ENCODE measurements at places on chromosomes 13 and 19.

DNA sequence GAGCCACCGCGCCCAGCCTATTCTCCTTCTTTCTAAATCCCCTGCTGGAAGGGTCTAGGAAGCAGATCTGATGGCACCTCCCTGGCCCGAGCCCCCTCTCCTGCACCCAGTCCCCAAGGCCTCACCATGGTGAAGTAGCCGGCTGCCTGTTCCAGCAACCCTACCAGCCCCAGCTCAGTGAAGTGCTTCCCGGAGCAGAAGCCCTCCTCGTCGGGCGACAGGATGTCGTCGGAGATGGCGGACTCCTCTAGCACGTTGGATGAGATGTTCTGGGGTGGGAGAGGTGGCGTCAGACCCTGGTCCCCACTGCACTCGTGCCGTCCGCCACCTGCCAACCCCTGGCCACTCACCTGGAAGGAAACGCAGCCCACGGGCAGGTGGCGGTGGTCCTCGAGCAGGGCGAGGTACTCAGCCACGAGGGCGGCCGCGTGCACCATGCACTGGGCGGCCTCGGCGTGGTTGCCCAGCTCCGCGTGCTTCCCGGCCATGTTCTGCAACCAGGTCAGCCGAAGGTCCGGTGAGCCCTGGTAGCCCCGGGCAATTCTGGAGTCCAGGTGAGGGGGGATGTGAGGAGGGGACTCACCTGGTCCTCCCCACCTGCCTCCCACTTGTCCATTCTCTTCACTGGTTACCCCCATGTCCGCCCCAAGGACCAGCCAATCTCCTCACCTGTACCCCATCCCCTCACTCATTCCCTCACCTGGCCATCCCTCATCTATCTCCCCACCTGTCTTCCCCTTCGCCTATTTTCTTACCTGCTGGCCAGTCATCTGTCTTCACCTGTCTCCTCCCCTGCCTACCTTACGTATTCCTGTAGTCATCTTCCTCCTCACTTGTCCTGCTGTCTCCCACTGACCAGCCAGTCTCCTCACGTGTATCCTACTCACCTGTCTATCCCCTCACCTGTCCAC is 11.5 kb upstream of the KANK2 start:
- DNase-seq, result no peak

- DNase-seq, result no peak
These were observed 15.5 kb downstream of the MAST3 start for GRCh38 chr19:18112989-18113478.

- DNase-seq, result no peak
These were observed 3.2 kb downstream of the PTBP1 start for GRCh38 chr19:800360-801029.

DNA sequence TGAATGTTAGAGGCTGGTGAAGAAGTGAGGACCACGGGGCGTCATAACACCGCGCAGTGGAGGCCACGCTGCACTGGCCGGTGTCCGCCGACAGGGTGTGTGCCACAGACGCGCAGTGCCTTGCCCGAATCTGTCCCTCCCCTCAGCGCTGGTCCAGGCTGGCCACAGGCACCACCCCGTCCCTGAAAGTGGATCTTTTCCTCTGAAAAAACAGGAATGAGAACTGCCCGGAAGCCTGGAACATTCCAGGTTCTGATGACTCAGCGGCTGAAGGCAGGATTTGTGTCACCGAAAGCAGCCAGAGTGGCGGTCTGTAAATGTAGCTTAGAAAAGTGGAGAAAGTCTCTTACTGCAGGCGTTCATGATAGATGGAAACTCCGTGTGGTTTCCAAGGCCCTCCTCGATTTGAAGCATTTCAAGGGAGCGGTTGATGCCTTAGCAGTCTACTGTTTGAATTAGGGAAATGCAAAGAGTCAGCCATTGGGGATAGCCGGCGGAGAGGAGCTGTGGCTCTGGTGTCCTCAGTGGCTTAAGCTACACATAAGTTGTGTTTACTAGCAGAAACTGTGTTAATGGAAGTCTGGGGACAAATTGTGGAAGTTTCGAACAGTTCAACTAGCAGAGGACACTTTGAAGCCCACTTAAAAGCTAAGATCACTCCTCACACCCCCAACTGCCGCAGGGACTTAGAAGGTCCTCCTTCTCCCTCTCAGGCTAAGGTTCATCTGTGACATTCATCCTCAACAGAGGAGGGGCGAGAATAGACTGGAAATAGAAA is 70.8 kb downstream of the NUFIP1 start:
- DNase-seq, result peak; percentile 53

DNA sequence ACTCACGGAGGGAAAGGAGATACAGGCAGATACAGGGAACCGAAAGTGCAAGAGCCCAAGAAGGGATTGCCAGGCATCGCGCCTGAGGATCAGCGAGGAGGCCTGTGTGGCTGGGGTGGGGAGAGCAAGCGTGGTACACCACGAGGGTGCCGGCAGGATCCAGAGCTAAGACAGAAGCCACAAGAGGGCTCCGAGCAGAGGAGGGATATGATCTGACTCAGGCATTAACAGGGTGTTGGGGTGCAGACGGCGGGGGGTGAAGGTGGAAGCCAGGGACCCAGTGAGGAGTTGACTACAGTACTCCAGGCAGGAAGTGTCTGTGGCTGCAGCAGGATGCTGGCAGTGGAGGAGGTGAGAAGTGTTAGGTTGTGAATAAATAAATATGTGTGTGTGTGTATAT is 5.4 kb upstream of the PPP1R37 start:
- no peak for DNase-seq

DNA sequence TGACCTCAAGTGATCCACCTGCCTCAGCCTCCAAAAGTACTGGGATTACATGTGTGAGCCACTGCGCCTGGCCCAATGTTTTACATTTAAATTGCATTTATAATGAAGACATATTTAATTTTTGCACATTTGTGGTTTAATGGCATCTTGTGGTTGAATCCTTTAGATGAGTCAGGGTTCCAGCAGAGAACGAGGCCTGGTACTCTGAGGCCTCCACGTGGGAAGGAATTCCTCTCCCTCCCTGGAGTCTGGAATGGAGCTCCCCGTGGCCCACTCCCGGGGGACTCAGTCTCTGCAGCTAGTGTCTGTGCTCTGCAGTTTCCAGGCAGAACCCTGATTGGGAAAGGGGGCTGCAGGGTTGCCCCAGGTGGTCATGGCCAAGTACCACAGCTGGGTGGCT is 24.2 kb downstream of the ZFR2 start:
- DNase-seq, result no peak

GRCh38 chr19:45428384-45429231 is 4.9 kb upstream of the ERCC1 start:
- DNase-seq, result no peak

- DNase-seq, result no peak
These were observed 469.2 kb downstream of the COG6 start for GRCh38 chr13:40124633-40125015.

DNA sequence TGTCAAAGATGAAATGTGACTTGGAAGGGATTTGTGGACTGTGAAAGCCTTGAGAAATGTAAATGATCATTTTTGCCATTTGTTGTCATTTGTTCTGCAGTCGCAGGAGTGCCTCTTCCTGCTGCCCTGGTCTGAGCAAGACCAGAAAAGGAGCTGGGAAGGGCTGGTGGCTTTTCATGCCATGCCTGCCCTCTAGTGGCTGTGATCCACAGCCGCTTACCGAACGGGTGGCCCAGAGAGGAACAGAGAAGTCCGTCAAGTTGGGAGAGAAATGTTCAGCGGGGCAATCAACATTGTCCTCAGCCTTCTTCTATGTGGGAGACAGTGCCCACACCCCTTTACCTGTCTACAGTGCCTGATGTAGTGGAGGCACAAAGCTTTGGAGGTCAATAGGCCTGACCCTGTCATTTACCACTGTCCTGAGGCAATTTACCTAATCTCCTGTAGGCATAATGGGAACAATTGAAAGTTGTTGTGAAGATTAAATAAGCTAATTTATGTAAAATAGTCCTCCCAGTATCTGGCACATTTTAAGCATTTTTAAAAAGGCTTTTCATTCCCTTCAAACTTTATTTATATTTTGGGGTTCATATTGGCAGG is 224.5 kb downstream of the B3GLCT start:
- DNase-seq, result peak; percentile 9

DNA sequence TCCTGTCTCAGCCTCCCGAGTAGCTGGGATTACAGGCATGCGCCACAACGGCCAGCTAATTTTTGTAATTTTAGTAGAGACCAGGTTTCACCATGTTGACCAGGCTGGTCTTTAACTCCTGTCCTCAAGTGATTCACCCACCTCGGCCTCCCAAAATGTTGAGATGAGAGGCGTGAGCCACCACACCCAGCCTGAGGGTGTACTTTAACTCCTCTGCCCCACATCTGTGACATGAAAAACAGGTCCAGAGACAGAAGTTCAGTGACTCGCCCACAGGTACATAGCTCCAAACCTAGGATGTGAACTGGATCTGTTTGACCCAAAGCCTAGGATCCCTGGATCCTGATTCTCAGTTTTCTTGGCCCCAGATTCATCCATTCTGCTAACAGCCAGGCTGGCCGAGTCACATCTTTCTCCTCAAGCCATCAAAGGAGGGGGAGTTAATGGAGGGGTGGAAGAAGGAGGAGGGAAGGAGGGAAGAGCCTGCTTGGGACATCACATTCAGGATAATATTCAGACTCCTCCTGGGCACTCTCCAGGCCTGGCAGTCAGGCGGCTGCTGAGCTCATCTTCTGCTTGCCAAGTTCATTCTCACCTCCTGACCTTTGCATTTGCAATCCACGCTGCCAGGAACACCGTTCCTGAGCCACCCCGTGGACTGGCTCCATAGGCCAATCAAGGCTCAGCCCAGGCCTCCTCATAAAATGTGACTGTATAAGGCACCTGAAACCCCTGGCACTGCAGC is 3.1 kb downstream of the SPC24 start:
- no peak for DNase-seq

- DNase-seq, result no peak
These were observed 193.2 kb upstream of the UBL3 start for GRCh38 chr13:30043631-30043925.

Data from esophagus squamous epithelium (tissue), 5 donors.